NCI-H1694 treated with DMSO at 0.1 percent for 48 hours (cell line): ENCODE measurements at places on chromosomes 2 and 18.

- no peak for DNase-seq
Observed at GRCh38 chr18:78406743-78407465, 572.7 kb upstream of the SALL3 start.

- DNase-seq, result peak; percentile 60
Observed at GRCh38 chr2:64017811-64018700, 1.2 kb downstream of the VPS54 start.

DNA sequence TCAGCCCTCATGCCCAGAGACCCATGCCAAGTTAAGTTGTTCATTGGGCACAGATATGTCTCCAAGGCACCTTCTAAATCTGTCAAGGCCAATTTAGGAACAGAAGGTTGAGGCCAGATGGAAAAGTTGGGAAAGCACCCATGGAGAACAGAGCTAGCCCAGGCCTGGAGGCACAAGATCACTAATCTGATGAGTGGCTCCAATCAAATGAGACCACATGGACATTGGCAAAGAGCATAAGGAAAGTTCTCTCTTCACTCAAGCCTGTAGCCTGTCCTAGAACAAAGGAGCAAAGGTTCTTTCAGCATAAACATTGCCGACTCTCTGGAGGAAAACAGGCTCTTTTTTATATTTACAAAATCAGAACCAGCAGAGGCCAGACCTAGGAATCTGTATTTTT lies 154.8 kb downstream of the RNF152 start:
- DNase-seq, result no peak

GRCh38 chr2:27211241-27211942 lies 449 bp upstream of the ATRAID start:
- peak; percentile 76 for DNase-seq

DNA sequence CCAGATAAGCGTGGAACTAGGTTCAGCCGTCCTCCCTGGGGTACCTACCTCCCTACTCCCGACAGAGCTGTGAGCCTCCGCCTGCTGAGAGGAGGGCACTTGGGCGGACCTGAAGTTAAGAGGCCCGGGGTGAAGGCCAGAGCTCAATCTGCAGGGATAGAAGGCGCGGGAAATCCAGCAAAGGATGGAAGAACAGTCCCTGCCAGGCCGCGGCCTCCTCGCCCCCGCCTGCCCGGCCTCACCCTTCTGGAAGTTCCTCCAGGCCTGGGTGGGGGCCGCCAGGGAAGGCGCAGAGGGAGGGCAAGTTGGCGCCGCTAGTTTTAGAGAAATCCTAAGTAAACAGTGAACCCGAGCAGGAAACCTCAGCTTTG lies 13.0 kb downstream of the EN1 start:
- no peak for DNase-seq

GRCh38 chr2:97763176-97763845 lies 49.9 kb downstream of the ZAP70 start:
- no peak for DNase-seq

- no peak for DNase-seq
Observed at GRCh38 chr2:122083256-122084048, 328.0 kb downstream of the TSN start.
